ENCODE measurements at places on chromosomes 3 and 15. TPM values are rescaled to one million over a fixed set of nuclear protein-coding genes. Genes with fewer than 3 reads are reported as not detected.

GASK1A gene
- total RNA-seq: 0.87 TPM

GRCh38 chr3:78726545-78726944 lies 1041.3 kb downstream of the ROBO1 start:
- no peak for DNase-seq

ISY1 gene
- total RNA-seq: 18.7 TPM

GRCh38 chr3:180871901-180872300 lies 40.6 kb upstream of the FXR1 start:
- DNase-seq: no peak

ABI3BP gene
- 0.69 TPM for total RNA-seq

ERICH6 gene
- total RNA-seq: not detected

CLRN1 gene
- total RNA-seq: not detected

- no peak for DNase-seq
These were observed 10.4 kb downstream of the CLSTN2 start for GRCh38 chr3:139945386-139945785.

DNA sequence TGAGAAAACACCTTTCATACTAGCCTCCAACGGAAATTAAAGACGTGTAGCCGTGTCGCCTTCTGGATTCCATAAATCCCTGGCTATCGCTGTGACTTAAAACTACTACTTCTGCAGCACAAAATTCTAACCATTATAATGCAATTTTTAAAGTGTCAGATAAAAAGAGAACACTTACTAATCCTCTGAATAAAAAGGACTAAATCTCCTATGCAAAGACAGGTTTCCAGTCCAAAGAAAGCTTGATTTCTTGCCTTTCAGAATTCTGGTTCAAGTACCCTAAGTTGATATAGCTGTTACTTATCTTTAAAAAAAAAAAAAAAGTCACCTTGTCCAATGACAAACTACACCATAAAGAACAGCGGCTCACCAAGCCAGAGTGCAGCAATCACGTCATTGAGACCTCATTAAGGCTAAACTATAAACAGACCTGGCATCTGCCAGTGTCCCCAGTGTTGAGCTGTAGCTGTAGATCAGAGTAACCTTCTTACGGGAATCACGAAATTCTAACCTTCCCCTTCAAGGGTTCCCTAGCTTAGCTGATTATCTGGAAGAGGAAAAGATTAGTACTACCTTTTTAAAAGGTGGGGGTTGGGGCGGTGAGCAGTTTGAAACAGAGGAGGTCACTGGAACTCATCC lies 2.2 kb downstream of the ABCC5 start:
- DNase-seq: no peak

- DNase-seq: no peak
These were observed 248.0 kb upstream of the LYSMD4 start for GRCh38 chr15:99981191-99981647.

- DNase-seq: no peak
These were observed 521.4 kb downstream of the ZNF385D start for GRCh38 chr3:21229426-21230135.

TRH gene
- total RNA-seq: not detected

- no peak for DNase-seq
These were observed 27.4 kb upstream of the CD47 start for GRCh38 chr3:108118038-108118768.

DNA sequence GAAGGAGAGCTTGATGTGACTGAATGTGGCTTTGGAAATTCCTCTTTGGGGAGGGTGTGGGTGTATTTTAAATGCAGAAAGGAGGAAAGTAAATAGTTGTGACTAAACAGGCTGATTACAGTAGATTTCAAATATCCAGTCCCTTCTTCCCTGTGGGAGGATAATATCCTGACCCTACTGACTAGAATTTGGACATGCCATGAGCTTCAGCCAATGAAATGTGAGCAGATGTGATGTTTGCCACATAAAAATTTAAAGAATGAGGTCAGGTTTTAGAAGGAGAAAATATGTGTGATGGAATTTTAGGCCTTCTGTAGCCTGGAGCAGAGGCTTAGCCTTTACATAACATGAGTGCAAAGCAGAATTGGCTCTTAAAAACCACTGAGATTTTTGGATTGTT lies 1218.9 kb downstream of the ROBO2 start:
- peak; percentile 47 for DNase-seq

NEK4 gene
- 30.8 TPM for total RNA-seq

DNA sequence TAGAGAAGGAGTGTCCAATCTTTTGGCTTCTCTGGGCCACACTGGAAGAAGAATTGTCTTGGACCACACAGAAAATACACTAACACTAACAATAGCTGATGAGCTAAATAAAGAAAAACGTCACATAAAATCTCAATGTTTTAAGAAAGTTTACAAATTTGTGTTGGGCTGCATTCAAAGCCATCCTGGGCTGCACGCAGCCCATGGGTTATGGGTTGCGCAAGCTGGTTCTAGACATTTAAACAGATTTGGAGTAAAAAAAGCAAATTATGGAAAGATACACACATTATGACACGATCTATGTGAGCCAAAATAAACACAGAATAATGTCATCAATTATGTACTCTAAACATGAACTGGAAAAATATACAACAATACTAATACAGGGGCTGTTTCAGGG lies 703.3 kb upstream of the LMCD1 start:
- DNase-seq: no peak

DPPA2 gene
- total RNA-seq: not detected

GRCh38 chr15:28096411-28096669 lies 2.8 kb downstream of the OCA2 start:
- no peak for DNase-seq

- DNase-seq: no peak
These were observed 6.1 kb downstream of the MOBP start for GRCh38 chr3:39473452-39474125.

DNA sequence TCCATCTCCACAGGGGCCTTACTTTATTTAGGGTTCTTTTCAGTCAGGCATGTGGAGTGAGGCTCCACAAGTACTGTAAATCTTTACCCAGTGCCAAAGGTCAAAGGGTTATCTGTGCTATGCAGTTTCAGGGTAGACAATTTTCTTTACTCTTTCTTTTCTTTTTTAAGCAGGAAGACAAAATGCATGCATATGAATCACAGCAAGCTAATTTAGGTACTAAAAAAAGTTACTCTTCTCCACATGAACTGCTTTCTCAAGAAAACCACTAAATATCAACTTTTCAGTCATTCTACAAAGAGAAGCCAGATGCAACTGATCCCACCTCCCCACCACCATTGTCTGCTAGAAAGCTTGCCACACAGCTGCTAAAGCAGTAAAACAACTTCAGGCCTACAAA lies 73.3 kb upstream of the PYGO1 start:
- DNase-seq: no peak

DNA sequence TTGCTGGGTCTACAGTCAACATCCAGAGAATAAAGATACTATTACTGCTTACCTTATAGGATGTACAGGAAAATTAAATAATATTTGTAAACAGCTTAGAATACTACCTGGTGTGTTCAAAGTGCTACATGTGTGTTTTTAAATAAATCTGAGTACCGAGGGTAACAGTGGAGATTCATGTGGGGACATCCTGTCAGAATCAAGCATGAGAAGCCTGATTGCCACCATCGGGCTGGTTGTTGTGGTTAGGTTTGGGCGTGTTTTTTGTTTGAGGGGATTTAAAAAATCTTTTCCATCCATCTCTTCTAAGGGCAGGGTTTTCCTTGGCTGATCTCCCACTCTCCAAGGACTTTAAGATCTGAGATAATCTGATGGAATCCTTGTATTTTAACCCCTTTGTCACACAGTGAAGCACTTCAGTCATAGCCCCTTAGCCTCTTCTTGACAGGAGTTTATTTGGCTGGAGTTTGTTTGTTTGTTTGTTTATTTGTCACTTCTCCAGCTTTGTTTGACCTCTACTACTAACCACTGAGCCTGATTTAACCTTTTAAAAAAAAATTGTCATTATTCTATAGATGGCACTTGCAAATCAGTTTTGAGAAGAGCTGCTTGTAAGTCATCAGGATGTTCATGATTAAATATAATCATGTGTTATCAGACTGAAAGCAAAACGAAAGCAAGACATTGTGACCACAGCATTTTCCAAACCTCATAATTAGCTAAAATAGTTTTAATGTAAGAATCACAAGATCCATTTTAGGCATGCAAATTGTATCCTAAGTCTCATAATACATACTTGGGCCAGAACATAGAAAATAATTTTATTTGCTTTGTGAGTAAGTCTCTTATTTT lies 72.8 kb upstream of the RARB start:
- DNase-seq: no peak

DNA sequence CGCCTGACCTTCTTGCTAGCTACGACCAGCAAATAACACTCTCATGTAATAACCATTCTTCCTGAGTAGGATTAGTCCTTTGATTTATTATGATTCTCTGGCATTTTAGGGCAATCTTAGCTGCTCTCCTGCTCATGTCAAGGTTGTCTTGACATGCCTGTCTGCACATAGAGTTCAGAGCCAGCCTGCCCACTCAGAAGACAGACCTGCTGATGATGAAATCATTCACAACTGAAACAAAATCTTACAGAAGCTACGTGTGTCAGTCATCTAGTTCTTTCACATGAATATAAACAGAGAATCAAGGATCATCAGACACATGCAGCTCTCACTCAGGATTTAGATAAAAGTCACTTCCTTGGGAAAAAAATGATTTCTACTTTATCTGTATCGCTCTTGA lies 173.6 kb upstream of the LYSMD4 start:
- peak; percentile 17 for DNase-seq

ANKUB1 gene
- not detected for total RNA-seq

- DNase-seq: no peak
These were observed 34.2 kb downstream of the BDH1 start for GRCh38 chr3:197521277-197522182.

SPTBN5 gene
- 0.35 TPM for total RNA-seq

Data from renal cortical epithelial cell (primary cell).